ENCODE measurements at places on chromosomes 12 and 14. TPM values are rescaled to one million over a fixed set of nuclear protein-coding genes. Genes with fewer than 3 reads are reported as not detected.

The EPYC gene
- total RNA-seq: not detected

- no peak for ATAC-seq
Measured at GRCh38 chr12:82507686-82508085, 149.4 kb downstream of the METTL25 start.

The UBE2N gene
- 51.8 TPM for total RNA-seq

The TWF1 gene
- total RNA-seq: 126 TPM

DNA sequence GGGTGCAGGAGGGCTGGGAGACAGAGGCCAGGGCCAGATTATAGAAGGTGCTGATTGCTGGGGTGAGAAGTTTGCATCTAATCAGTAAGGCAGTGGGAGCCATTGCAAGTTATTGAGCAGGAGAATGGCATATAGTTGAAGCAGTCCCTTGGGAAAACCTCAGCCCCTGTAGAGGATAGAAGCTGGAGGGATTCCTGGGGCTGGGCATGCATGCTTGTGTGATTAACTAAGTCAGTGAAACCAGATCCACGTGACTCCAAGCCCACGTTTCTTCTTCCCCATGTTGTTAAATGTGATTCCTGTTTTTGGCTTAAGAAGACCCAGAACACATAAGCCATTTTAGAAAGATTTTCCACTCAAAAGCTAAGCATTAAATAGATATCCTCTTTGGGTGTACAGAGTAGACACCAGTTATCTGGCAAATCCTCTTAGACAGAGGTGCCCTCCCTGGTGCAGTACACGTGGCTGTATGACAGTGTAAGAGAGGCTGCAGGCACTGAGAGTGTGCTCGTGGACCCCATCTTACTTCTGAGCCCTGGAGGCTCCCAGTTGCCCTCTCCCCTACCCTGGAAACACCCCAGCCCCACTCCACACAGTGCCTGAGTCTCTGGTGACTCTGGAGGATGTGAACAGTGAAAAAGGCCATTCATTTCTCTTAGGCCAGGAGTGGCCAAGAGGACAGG, 3.2 kb downstream of the C14orf132 start:
- ATAC-seq: no peak

- ATAC-seq: no peak
Measured at GRCh38 chr14:20757965-20758364, 10.2 kb upstream of the EDDM3B start.

The CLMN gene
- total RNA-seq: 3.8 TPM

The PLD4 gene
- not detected for total RNA-seq

The PTGER2 gene
- 5.5 TPM for total RNA-seq

Measured in gastroesophageal sphincter (tissue), 4 donors.